ENCODE measurements at places on chromosomes 6 and 20. TPM values are rescaled to one million over a fixed set of nuclear protein-coding genes. Genes with fewer than 3 reads are reported as not detected.

The IYD gene
- total RNA-seq = not detected

The C6orf58 gene
- total RNA-seq = not detected

- DNase-seq = no peak
Observed at GRCh38 chr6:157570752-157571151, 189.8 kb downstream of the ZDHHC14 start.

The ZSCAN23 gene
- total RNA-seq = 0.51 TPM

DNA sequence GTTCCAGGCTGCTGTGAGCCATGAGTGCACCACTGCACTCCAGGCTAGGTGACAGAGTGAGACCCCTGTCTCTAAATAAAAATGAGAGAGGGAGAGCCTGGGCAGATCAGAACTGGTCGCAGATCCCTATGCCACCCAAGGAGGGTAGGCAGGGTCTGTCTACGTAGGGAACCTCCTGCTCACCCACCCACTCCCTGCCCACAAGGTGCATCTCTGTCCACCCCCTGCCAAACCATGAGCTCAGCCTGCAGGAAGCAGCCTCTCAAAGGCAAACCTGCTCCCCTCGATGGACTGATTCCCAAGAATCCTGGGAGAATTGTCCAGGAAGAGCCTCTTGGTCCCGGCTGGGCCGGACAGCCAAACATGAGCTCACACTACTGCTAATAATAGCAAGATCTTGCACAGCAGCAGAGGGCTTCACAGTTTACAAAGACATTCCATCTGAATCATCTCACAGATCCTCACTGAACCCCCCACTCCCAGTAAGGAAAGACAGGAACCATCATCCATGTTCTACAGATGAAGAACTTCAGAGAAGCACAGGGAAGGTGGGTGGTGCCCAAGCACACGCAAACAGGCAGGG lies 27.8 kb upstream of the TLDC2 start:
- DNase-seq = peak; percentile 82

GRCh38 chr6:54467384-54467783 lies 159.1 kb downstream of the TINAG start:
- DNase-seq = no peak

- peak; percentile 98 for DNase-seq
Observed at GRCh38 chr6:7312616-7313504, at the start of gene SSR1. Gene SSR1 (minus strand): TSS chr6:7313199. CDS start chr6:7313120, 79 bp downstream.

GRCh38 chr20:40255365-40255764 lies 433.7 kb downstream of the MAFB start:
- DNase-seq = no peak

GRCh38 chr20:61257611-61258010 lies 5.5 kb downstream of the CDH4 start:
- no peak for DNase-seq

- no peak for DNase-seq
Observed at GRCh38 chr6:156996265-156996664, 219.1 kb downstream of the ARID1B start.

DNA sequence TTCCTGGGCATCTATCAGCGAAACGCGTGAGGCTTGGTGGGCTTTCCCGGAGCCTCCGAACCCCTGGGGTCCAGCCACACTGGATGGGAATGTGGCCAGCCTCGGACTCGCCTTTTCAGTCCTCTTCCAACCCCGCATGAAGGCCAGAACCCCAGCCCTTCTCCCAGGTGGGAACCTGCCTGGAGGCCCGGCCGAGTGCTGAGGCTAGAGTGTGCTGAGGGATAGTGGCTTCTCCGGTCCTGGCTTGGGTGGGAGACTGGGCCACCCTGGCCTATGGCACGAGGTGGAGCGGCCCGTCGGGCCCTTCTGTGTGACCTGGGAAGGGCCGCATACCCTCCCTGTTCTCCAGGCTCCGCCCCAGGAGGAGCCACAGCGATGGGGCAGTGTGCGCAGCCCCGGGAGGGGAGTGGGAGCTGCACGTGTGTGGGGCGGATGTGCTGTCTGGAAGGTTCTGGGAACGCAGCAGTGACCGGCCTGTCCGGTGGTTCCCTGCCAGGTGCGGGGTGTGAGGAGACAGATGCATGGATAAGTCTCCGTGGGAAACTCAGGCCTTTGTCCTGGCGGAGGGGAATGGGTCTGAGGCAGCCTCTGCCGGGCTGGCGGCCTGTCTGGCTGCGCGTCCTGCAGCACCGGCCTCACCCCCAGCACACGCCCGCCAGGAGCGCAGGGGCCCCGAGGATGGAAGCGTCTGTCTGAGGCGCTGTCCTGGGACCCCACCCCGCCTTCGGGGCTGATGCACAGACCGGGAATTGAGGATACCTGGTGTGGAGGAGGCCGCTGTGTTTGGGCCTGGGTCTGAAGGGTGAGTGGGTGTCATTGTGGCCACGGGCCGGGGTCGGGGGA lies 1.1 kb upstream of the BHLHE23 start:
- DNase-seq = peak; percentile 11

The C6orf136 gene
- total RNA-seq = 3.5 TPM

- DNase-seq = no peak
Observed at GRCh38 chr6:162090734-162091133, 636.8 kb downstream of the PRKN start.

The MUCL3 gene
- not detected for total RNA-seq

The PSMB1 gene
- 308 TPM for total RNA-seq

The SLC17A3 gene
- total RNA-seq = 0.17 TPM

DNA sequence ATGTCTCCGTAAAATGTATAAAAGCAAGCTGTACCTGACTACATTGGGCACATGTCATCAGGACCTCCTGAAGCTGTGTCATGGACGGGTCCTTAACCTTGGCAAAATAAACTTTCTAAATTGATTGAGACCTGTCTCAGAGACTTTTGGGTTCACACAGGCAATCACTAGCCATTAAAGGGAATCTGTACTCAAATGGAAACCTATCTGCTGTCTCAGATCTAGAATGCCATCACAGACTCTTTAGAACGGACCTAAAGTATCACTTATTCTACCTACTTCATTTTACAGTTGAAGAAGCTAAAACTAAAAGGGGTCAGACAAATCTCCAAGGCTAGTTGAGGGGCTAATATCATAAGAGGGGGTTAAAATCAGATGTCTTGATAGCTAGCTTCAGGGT lies 11.1 kb downstream of the SAMD3 start:
- no peak for DNase-seq

- DNase-seq = no peak
Observed at GRCh38 chr6:11702089-11702488, 76.5 kb downstream of the ADTRP start.

GRCh38 chr20:41750137-41750536 lies 132.0 kb upstream of the CHD6 start:
- no peak for DNase-seq

DNA sequence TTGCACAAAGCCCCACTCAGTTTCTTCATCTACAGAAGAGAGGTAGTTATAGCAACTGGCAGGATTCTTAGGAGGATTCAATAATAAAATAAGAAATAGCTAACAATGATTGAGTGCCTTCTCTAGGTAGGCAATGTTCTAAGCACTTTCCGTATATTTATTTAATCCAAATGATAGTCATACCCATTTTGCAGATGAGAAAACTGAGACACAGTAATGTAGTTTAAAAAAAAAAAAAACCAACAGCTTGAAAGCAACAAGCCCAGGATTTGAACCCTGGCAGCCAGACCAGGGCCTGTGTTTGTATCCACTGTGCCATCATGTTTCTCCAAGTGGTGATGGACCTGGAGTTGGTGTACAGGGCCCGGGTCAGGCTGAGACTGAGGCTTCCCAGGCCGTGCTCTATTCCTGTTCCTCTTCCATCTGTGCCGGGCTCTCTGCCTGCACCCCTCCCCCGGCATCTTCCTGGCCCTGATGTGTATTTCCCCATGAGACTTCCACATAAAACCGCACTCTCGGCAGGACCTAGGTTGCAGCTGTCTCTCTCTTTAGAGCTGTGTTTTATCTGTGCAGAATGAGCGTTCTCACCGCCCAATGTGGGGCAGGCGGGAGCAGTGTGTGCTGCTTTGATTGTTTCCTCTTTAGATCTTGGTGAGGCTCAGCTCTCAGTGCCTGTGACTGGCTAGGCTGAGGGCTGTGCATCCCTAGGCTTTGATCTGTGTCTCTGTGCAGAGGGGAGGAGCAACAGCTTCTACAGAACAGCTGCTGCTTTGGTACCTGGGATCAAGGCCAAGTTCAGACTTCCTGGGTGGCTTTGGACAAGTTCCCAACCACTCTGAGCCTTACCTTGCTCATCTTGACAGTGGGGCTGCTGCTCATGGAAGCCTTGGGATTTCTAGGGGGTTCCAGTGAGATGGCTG lies 49.5 kb downstream of the TOX2 start:
- peak; percentile 37 for DNase-seq

The CCDC170 gene
- total RNA-seq = not detected

DNA sequence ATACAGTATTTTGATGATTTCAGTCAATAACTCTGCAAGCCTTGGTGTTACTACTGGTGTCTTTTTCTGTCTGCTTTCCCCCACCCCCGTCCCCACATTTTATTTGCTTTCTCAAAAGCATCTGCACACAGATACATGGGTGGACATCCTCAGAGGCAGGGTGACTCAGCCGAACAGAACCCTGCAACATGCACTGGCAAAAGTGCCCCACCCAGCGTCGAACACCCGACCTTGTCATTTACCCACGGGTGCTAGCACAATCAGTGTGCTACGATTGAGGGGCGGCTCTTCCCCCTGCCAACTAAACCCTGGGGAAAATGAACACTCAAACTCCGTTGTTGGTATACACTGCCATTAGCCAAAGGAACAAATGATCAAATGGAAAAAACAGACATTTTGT lies 115.9 kb upstream of the NAA20 start:
- DNase-seq = peak; percentile 55

DNA sequence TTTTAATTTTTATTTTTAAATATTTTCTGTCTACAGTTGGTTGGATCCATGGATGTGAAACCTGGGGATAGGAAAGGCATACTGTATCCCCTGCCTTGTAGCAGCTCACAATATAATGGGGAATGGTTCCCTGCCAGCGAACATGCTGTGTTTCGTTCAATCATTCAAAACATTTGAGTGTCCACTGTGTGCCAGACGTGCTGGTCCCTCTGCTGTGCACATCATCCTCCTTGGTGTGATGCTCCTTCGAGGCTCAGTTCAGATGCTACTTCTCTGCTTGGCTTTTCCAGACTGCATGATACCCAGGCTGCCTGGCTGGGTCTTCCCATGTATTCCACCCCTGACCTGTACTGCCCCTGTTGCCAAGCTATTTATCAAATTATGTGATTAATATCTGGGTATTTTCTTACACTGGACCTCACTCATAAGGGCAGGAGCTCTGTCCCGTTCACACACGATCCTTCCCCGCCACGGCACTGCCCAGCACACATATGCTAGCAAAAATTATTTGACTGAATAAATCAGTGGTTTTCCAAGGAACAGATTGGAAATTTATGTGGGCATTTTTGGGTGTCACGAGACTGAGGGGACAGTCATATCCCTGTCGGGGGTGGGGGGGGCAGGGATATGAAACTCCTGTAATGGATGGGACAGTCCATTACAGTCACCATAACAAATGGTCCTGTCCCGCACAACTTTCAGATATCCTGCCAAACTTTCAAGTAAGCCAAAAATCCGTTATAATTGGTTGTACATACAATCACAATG lies 4.9 kb downstream of the SDCBP2 start:
- no peak for DNase-seq

DNA sequence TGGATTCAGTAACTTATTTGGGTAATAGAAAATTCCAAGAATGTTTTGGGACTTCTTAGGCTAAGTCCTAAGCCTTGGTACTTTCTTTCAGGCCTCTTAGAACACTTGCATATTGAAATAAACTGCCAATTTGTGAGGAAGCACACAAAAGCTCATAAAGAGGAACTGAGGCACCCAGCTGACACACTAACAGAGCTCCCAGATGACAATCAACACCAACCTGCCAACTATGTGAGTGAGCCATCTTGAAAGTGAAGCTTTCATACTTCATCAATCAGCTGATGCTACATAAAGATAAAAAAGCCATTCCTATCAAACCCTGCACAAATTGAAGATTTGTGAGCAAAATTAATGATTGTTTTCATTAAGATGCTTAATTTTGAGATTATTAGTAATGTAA lies 832.5 kb upstream of the EPHA7 start:
- DNase-seq = no peak

DNA sequence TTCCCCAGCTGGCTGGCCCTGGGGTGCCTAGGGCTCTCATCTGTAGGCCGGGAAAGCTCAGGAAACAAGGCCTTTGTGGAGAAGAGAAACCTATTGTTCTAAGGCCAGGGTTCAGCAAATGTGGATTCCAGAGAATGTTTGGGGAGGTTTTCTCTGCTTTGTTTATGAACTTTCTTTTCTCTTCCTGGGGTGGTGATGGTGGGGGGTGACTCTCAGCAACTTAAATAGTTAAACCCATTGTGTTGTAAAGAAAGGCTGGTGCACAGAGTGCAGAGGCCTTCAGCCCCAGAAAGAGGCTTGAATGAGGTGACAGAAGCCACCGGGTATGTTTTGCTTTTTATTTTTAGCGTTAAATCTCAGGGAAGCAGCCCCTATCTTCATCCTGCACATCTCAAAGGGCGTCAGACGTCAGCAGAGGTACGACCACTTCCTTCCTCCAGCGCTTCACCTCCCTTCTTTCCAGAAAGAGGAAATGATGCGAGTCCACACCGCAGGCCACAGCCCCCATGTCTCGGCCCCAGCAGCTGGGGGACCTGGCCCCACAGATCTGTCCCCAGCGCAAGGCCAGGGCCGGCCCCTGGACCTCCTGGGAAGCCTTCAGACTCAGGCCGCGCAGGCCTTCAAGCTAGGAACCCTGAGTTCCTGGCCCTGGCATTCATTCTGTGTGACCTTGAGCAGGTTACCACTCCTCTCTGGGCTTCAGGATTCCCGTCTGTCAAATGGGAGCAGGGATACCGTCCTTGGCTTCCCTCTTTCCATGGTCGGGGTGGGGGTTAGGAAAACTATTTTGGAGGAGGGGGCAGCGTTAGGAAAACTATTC lies 605 bp upstream of the PPP1R16B start:
- DNase-seq = peak; percentile 92

DNA sequence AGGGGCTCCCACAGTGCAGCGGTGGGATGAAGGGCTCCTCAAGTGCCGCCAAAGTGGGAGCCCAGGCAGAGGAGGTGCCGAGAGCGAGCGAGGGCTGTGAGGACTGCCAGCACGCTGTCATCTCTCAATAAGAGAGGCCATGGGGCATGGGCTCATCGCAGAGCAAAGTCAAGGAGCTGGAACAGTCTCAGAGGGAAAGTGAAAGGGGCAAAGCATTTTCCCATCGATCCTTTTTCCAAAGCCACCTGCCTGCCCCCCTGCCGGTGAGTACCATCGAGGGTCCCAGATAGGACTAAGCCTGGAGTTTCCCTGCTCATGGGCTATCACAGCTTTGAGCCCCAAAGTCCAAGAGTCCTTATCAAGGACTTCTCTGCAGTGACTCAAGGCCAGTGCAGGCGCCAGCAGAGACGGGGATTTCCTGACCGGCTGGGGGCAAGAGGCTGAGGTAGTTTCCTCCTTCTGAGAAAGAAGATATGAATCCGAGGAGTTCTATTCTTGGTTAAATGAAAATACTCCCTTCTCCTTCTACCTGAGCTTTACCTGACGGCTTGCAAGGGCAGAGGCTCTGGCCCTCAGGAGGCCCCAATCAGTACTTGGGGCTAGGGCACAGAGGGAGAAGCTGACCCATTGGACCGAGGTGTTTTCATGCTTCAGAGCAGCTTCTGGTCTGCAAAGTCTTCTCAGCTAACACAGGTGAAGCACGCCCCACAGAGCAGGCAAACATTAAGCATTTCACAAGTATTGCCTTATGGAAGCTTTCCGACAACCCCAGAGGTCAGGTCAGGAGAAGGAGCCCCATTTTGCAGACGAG lies 22.6 kb downstream of the ETV7 start:
- peak; percentile 66 for DNase-seq
